CD4-positive, alpha-beta T cell treated with Interleukin-1 beta for 1 hour (primary cell): ENCODE measurements at places on chromosomes 16 and 17.

DNA sequence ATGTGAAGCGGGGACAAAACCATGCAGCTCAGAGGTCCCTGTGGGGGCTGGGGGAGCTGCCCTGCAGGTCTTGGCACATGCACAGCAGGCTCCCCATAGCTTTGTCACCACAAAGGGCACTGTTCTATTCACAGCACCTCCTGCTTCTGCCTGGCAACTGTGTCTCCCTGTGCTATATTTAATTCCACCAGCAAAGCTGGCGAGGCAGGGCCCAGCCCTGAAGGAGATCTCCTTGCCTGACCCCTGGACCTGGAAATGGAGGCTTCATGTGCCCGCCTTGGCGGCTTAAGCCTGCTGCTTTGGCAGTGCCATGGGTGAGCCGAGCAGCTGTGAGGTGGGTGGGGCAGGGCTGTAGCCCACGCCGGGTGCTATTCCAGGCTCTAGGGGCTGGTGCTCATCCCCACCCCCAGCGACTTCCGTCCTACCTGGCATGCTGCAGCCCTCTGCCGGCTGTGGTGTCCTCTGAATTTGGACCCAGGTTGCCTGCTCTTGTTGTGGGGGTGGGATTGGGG, 6.8 kb downstream of the LDHD start:
- no peak for DNase-seq

DNA sequence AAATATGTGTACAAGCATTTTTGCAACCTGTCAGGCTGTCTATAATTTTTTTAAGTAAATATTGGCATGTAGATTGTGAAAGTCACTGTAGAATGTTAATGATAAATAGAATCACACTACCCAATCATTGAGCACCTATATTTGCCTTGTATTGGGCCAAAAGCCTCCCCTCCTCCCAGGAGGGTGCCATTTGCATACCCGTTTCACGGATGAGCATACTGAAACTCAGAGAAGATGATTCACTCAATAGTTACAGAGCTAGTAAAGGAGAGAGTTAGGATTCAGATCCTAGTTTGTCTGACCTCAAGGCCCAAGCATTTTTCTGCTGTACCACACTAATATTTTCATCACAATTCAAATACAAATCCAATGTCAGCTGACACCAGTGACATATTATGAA, 299.7 kb upstream of the CDH11 start:
- DNase-seq, result no peak

GRCh38 chr17:73787076-73788059, 143.1 kb upstream of the SDK2 start:
- DNase-seq, result no peak

GRCh38 chr17:19237389-19238166, 412 bp downstream of the EPN2 start:
- no peak for DNase-seq

DNA sequence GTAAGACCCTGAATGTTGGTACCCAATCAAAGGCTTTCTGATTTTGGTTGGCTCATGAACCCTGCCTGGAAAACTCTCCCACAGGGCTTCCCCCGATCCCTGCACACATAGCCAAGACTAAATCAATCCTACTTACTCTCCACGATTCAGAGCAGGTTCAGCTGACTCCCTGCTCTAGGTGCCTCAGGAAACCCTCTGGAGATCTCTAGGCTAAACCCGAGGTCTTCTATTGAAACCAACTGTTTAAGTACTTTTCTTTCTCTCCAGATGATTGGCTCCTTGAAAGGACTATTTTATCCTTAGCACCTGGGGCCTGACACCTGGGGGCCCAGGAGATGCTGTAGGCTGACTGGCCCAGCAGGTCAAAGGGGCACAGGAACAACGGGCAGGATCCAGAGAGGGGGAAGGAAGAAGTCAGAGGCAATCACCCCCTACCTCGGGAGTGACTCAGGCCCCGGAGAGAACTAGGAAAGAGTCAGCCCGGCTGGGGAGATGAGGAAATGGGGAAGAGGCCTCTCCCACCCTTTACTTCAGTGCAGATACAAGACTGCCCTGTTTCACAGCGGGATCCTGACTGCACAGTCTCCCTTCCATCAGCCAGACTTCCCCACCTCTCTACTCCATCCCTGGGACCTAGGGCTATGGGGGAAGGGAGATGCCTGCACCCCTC, 2.0 kb downstream of the TBC1D10B start:
- peak; percentile 46 for DNase-seq

- DNase-seq, result no peak
These were observed 10.6 kb upstream of the NUP85 start for GRCh38 chr17:75194879-75195278.

DNA sequence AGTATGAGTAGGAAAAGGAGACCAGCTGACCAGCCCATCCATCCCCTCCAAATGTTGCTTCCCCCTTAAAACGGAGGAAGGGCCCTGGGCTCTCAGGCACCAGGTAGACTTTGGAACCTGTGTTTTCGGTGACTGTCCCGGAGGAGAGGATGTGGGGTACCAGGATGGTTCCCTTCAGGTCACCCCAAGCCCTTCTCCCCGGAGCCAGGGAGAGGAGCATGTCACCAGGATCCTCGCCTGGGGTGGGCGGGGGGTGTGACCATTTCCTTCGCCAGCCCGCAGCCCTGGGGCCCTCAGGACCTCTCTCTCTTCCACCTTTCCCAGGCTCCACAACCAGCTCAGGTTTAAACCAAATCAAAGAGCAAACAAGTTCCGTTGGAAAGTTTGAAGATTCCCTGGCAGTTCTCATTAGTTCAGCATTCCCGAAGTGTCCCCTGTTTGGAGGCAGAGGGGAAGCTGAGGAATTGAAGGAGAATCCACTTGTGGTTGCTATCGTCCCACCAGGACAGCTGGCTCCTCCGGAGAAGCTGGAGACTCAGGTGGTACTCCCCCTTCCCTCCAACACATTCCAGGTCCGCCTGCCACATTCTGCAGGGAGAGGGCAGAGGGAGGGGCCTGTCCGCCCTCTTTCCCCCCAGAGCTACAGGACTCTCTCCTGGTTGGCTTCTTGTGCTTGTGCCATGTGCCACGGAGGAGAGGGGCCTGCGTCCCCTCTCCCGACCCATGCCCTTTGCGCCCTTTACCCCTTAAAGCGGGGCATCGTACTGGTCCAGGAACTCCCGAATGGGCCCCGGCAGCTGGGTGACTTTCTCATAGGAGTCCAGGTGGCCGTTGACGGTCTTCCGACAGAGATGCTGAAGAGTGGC, 2.0 kb downstream of the SOCS3 start:
- no peak for DNase-seq

GRCh38 chr16:14302031-14302398, 230.9 kb downstream of the MRTFB start:
- no peak for DNase-seq

- no peak for DNase-seq
These were observed 419.4 kb downstream of the PMP22 start for GRCh38 chr17:14845591-14846281.

DNA sequence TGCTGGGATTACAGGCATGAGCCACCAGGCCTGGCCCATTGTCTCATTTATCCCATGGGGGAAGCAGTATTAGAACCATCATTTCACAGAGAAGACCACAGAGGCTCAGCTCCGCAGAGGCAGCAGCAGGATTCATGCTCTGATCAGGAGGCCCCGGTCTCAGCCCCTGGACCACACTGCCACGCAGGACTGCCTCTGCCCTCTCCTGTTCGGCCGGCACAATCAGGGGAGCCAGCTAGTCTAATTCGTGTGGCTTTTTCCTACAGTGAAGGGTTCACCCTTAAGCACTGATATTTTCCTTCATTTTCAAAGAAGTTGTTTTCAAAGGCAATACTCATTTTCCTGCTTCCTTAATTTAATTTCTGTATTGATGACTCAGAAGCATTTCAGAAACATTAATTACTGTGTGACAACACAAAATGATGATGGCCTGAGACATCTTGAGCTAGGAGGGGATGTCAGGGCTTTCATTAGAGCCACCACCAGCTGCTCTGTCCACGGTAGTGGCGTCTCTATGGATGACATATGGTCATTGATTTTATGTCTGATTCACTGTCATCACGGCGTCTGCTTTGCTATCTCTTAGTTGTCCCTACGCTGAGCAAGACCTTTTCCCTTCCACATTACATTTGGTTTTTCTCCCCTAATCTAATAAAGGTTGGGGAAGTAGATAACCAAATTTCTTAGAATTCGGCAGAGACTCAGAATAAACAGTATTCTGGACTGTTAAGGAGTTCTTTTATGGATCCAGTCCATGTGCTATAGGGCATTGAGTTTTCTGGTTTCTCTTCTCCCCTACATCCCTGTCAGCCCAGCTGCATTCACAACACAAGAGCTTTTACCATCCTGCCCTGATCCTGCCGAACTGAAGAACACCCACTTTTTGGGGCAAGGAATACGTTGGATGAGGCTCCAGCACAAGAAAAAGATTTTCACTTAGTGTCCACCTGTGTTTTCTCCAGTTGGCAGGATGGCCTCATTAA, 314.0 kb downstream of the SLC39A11 start:
- DNase-seq, result no peak

DNA sequence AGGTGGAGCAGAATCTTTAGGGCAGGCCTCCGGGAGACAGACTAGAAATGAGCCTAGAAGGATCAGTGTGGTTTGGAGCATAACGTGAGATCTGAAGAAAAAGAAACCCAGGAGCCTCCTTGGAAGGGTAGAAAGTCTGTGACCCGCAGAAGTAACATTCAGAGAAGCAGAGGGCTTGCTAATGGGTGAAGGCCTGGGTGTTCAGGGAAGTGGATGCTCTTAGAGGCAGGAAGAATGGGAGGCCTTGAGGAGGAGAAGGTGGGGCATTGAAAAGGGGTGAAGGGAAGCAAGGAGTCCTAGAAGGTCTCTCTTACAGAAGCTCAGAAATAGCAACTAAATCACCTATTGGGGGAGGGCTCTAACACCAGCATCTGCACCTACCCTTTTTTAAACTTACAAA, 20.3 kb downstream of the GPT2 start:
- no peak for DNase-seq

DNA sequence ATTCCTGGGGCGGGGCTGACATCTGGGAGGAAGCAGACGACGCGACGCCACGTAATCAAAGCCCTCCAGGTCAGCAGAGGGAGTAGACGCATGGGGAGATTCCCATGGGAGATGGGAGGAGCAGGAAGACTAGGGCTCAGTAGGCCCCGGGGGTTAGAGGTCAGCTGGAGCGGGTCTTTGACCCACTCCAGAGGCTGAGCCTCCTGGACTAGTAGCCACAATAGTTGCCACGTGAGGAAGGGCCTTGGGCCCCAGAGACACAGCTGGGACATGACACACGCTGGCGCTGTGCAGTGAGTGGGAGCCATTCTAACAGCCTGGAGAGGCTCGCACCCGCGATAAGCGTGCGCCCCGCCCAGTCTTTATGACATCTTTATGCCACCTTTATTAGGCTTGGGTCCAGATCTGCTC, 95.7 kb upstream of the AMZ2 start:
- no peak for DNase-seq

DNA sequence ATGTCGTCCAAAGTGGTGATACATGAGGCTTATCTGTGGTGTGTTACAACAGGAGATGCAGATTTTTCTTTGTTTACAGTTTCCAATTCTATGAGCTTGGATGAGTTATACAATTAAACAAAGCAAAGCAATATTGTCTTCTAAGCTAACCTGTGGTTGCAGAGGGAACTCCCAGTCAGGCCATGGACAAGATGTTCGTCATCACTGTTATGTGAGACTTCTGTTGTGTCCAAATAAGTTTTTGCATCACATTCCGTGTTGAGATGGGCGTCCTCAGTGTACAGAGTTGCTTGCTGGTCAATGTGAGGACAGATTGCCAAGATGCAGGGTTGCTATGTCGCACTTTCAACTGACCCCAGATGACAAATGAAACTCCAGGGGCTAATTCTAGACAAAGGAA, 189.3 kb downstream of the IRF8 start:
- DNase-seq, result no peak

DNA sequence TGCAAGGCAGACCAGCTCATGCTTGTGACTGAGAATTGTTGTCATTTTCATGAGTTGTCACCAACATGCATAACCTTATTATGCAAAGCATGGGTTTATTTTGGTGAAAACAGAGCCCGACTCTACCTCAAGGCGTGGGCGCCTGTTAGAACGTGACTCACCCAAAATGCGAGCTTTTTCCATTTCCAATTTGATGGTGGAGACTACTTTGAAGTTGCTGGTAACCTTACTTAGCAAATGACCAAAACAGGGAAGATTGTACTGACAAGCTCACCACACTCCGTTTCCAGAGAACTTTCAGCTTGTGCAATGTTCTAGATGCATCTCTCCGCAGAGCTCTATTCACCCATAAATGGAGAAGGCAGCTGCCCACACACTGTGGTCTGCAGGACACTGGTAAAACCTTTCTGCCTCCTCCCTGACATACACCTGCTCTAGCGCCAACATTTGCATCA, 284.5 kb downstream of the MAF start:
- no peak for DNase-seq

DNA sequence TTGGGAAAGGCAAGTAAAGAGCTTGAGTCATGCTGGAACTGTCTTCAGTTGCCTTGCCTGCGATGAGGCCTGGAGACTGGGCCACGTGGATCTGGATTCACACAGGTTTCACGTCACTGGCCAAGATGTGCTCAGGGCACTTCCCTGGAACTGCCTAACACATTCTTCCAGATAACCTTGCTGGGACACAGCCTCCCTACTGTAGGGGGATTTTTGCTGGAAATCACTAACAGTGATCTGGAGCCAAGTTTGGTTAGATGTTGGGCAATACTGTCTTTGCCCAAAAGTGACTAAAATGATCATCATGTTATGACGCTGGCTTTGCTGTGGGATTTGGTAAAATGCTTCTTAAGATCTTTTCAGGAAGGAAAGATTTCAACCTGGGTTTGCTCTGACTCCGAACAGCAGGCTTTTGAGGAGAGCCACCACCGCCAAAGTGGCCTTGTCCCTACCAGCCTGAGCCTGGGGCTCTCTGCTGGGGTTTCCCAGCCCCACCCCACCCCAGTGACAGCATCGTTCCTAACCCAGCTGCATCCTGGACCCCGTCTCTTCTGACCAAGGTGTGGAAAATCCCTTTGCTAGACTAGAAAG, 14.7 kb downstream of the C1QTNF1 start:
- no peak for DNase-seq

DNA sequence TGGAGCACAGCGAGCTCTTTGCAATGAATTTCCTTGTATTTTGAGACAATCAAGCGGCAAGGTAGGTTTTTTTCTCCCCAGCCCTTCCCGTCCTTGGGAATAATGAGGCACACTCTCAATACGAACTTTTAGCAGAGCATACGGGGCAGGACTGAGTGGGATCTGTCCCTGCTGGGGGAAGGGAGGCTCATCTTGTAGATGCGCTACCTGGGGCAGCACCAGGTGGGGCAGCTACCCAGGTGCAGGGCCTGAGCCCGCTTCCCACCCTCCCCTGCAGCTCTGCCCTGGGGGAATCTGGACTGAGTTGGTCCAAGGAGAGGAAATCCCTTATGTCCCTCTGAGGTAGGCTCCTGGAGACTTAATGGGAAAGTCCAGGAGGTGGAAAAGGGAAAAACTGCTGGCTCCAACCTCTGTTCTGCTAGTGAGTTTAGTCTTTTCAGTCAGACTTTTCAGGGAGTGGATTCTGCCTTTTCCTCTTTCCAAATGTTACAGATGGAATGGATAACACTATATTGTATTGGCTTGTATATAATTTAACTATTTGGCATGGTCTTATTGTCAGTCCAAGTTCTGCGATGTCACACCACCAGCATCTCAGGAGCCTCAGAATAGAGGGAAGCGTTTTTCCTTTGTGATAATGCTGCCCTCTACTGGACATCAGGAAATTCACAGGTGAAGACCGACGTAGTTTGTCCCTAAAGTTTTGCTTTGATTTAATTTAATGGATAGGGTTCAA, 9.6 kb upstream of the CES1 start:
- DNase-seq, result peak; percentile 47

- DNase-seq, result no peak
These were observed 49.4 kb downstream of the ZZEF1 start for GRCh38 chr17:4093456-4093855.
